ENCODE measurements at places on chromosomes 11 and 22.
A peak's percentile ranks its signal among the peaks of the same experiment; 100 is the strongest.

DNA sequence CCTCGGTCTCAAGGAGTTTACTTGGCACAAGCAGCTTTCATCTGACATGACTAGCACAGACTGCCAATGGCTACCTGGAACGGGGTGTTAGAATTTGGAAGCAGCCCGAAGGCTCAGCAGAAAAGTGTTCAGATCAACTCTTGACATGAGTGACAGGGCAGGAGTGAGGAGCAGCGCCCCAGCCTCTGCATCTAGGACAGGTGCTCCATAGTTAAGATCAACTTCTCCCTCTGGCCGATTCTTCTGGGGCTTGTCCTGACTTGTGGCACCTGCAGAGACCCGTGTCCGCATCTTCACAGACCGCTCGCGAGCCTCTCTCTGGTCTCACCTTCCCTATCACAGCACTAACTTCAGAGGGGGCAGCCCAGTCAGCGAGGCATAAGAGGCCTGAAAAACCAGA is 42.5 kb upstream of the CHKA start:
- DNase-seq, result no peak

DNA sequence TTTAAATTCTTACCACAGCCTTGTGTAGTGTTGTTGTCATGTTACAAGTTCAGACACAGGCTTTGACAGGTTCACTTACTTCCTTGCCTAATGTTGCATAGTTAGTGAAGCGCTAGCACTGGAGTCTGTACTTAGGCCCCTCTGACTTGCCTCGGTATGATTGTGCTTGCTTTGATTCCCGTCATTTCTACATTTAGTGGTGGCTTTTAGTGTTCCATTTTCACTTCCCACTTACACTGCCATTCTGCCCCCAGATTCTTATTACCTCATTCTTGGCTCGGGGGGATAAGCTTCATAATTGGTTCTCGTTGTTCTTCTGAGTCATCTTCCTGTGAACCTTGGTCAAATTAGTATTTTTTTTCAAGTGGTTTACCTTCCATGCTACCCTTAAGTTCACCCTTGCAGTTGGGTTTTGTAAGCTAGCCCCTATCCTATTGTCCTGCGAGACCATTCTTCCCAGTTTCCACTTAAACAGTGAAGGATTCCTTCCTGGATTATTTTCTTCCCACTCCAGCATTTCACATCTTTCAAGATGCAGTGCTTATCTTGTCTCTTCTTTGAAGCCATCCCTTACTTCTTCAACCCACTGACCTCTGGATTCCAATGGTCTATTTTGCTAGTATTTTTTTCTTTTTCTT is 68.7 kb downstream of the DDX10 start:
- peak; percentile 16 for DNase-seq

DNA sequence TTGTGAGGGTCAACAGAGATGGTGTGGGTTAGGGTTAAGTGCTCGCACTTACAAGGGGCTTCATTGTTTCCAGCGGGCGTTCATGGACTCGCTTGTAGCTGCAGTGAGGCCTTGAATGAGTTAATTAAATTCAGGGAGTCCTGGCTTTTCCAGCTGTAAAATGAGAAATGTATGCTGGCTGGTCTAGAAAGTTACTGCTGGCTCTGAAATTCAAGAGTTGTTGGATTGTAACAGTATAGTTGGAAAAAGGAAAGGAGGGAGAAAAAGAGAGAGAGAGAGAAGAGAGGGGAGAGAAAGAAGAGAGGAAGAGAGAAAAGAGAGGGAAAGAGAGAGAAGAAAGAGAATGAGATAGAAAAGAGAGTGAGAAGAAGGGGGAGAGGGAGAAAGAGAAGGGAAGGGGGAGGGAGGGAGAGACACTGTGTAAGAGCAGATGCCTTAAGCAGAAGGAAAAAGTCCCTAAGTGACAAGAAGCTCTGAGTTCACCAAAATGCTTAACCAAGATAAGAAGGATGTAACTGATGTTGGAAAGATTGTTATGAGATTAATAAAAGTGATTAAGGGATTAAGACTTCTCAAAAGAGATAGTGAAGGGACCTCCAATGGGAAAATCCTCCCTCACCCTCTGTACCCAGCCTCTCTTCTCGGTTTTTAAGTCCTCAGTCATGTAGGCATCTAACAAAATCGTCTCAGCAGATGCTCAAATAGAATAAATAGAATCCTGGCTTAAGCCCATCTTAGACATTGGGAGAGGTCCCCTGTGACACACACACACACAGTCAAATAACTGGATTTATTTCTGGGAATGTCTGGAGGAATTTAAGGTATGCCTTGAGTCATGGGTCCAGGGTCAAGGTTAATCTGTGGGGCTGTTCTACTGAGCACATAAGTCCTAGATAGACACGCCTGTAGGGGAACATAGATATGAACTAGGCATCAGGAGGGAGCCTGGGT is 477.9 kb downstream of the MIAT start:
- no peak for DNase-seq

- DNase-seq, result peak; percentile 54
Measured at GRCh38 chr11:84642500-84642899, 984.6 kb downstream of the DLG2 start.

DNA sequence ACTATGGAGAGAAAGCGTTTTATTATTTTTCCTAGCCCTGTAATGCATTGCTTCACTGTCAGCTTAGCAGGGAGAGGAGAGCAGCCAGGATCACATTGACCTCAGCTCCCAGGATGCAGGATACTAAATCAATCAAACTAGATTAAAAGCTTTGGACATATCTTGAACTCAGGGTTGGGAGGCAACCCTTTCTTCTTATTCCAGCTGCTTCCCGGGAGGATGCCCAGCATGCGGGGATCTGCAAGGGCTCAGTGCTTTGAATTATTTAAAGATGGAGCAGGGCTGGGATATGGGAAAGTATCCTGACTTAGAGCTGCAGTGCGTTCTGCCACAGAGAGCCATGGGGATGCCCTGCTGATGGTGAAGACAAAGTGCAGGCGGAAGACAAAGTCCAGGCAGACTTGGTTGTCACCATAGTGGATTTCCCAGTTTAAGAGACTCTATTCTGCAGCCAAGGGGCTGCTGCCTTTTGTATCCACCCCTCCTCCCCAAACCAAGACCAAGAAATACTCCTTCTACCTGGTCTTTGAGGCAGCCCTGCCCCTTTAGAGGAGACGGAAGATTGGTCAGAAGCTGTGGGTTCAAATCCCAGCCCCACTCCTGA is 1035.0 kb downstream of the TBC1D22A start:
- no peak for DNase-seq

DNA sequence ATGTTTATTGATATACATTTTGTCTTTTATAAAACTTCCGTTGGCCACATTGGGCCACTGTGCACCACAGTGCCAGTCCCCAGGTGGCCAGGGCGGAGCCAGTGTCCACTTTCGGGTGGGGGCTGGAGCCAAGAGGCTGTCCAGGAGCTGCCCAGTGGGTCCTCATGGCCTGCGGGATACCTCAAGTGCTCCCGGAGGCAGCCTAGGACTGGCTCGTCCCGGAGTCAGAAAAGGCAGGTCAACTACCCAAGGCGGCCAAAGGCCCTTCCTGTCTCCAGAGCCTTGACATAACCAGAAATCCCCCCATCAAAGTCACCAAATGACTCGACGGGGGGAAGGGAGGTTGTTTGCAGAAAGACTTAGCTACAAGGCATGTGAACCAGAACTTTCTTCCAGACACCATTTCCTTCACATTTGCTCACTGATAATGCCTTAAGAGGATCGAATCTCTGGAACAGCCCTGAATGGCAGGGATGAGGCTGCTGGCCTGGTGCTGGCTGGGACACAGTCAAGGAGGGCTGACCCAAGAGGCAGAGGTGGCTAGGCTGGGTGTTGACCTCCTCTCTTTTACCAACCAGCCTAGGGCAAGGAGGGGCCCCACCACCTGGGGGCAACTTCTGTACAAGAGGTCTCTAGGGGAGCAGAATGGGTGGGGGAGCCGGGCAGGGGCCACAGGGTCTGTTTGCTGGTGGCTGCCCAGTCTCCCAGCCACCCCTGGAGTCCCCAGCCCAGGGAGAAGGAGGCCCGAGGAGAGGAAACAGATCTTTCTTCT is 8.4 kb downstream of the MRGPRF start:
- no peak for DNase-seq

GRCh38 chr11:121476379-121477032 is 23.7 kb upstream of the SORL1-AS1 start:
- DNase-seq, result peak; percentile 97

- DNase-seq, result no peak
Measured at GRCh38 chr22:19885841-19886592, 31.3 kb upstream of the GNB1L start.

- peak; percentile 55 for DNase-seq
Measured at GRCh38 chr11:1260023-1260501, 37.2 kb downstream of the MUC5B start.

- DNase-seq, result no peak
Measured at GRCh38 chr22:49828599-49828965, 909 bp upstream of the BRD1 start.

GRCh38 chr11:61832754-61833153 is 4.7 kb downstream of the FADS2 start:
- no peak for DNase-seq

GRCh38 chr11:96075532-96075959 is 151.6 kb upstream of the MTMR2 start:
- DNase-seq, result no peak

Data from DMS53 (cell line).